ENCODE measurements at places on chromosomes 5 and 9.

- DNase-seq = peak; percentile 47
Observed at GRCh38 chr9:5442400-5443011, 4.8 kb upstream of the PLGRKT start.

DNA sequence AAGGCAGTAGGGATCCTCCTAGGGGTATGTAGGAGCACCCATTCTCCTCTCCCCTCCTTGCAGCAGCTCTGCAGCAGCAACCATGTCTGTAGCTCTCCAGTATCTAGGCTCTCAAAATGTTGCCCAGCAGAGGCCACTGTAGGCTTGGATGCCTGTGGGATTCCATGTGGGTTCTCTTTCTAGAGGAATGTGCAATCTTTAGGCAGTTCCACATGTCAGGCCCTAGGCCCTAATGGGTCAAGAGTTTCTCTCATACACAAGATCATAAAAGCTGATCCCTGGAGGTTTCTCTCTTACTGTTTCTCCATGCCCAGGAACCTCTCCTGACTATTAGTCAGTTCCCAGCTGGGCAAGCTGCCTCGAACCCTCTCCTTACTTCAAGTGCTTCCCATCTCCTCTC, 215.8 kb downstream of the FRMD3 start:
- DNase-seq = no peak

- DNase-seq = no peak
Observed at GRCh38 chr9:121743441-121744001, 92.1 kb downstream of the DAB2IP start.

DNA sequence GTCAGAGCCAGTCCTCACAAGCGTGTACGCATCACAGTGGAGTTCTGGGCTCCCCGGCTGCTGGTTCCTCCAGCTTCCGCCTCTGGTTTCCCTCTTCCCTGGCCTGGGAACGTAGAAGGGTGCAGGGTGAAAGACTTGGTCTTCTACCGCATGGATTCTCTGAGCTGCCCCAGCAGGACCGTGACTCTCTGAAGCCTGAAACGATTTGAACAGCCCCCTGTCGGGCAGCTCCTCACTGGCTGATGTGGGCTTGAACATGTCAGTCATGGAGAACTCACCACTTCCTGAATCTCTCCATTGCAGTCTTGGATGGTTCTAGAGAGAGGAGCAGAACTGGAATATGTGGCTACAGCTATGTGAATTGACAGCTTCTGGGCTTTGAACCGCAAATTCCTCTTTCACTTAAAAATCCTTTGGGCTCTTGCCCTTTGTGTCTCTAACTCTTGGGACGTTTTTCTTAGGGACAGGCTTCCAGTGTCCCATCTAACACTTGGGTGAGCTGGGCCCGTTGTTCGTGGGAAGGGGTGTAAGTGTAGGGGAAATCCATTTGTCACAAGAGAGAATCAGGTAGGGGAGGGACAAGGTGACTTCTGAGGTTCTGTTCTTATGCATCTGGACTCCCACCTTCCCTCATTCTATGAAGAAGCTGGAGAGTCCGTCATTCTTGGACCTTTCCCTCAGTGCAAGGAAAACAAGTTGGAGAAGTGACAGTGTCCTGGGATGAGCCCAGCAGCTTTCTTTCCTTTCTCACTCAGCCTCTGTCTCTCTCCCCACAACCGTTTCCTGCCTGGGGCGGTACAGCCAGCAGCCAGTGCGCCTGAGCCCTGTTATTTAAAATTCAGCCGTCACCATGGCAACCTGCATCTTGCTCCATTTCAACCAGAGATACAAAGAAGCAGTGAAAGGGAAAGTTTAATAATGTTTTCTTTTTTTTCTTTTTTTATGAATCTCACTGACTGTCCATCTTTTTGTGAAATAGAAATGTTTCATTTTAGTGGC, 84.7 kb downstream of the PTTG1 start:
- peak; percentile 68 for DNase-seq

DNA sequence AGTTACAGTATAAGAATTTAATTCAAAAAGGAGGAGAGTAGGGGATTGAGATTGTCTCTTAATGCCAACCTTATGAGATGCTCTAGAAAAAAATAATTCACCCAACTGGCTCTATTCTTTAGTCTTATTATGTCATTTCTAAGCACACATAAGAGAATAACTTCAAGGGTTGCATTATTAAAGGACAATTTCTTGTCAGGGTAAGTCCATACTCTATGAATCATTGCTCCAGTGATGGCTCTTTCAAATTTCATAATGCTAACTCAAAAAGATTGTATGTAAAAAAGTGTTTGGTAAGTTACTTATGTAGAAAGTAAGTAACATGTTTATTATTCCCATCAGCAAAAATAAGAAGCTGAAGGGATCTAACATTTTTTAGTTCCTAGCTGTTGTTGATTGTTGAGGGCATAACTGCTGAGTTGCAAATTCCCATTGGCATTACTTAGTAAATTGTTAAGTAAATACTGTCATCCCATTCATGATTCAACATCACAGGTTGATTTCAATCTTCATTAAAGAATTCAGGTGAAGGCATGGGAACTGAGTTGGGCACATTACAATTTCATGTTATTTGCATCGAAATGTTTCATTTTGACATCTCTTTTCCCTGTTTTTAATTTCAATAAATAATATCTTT, 28.6 kb downstream of the ALDH1A1 start:
- DNase-seq = no peak

DNA sequence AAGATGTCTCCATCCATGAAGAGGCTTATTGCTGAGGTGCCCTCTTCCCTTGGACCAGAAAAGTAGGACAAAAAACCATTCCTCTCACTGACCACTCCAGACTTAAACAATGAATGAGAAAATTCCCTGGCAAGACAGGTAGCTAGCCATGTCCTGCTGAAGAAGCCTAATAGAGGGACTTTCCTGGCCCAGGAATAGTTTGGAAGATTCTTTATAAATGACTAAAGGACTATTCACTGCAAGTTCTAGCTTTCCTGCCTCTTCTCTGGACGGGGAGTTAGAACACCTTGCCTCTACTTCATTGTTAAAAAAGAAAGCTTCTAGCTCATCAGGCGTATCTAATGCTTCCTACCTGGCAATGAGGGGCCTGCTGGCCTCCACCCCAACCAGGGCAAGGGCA, 153.6 kb downstream of the NR3C1 start:
- DNase-seq = no peak

- DNase-seq = no peak
Observed at GRCh38 chr9:121486043-121486442, 13.6 kb downstream of the GGTA1 start.

GRCh38 chr5:32984851-32985610, 273.9 kb downstream of the NPR3 start:
- DNase-seq = no peak

- DNase-seq = no peak
Observed at GRCh38 chr9:117643288-117643654, 60.9 kb upstream of the TLR4 start.

- no peak for DNase-seq
Observed at GRCh38 chr5:120509053-120509452, 45.0 kb downstream of the PRR16 start.

DNA sequence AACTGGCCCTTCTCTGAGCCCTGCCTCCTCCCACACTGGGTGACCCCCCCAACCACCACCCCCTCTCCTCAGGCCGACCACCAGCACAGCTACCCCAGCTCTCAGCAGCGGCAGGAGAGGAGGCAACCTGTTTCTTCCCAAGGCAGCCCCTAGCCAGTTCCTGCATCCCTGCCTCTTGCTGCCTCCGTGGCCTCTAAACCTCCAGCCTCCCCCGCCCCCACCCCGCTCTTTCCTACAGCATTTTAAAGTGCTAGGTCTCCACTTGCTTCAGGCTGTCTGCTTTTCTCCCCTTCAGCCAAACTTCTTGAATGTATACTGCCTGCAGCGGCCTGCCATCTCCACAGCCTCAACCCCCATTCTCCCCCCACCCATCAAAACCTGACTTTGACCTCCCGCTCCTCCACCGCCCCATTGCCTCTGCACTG, 135.6 kb downstream of the DAB2IP start:
- no peak for DNase-seq

DNA sequence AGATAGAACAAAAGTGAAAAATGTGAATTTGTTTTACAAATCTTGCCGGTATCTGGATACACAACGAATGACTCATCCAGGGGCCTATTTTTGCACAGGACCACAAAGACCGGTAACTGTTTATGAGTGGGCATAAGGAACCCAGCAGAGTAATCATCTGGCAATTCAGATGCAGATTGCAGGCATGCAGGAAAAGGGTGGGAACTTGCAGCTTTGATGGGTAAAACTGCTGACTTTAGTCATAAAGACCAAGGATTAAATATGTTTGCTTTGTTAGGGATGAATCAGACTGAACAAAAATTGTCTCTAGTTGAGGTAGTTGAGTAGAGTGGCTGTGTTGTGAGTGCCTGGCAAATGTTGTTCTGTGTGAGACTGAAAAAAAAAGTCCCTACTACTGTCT, 309.6 kb upstream of the CCNH start:
- no peak for DNase-seq

DNA sequence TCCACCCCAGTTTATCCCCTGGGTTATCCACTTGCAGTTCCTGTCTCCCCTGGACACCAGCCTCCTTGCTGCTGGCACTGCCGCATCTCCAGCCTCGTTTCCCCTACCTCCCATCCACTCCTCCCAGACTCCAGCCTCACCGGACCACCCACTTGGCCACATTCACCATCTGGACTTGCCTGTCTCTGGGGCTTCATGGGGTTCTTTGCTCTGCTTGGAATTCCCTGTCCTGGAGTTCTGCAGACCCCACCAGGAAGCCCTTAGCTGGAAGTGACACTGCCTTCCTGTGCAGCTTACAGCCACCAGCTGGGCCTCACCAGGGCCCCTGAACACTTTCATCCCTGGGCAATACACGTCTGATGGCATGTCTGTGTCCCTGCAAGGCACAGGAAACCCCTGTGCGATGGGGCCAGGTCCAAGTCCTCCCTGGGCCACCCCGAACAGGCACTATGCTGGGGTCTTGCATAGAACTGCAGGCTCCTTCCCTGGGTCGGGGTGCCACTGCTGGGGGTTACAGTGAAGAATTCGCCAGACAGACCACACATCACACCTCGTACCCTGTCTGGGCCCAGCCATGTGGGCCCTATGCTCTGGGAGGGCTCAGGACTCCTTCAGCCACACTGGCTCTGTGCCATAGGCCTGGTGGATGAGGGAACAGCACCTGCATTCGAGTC, 3.0 kb downstream of the FLT4 start:
- no peak for DNase-seq

- DNase-seq = no peak
Observed at GRCh38 chr5:125327676-125328075, 581.2 kb upstream of the ZNF608 start.

DNA sequence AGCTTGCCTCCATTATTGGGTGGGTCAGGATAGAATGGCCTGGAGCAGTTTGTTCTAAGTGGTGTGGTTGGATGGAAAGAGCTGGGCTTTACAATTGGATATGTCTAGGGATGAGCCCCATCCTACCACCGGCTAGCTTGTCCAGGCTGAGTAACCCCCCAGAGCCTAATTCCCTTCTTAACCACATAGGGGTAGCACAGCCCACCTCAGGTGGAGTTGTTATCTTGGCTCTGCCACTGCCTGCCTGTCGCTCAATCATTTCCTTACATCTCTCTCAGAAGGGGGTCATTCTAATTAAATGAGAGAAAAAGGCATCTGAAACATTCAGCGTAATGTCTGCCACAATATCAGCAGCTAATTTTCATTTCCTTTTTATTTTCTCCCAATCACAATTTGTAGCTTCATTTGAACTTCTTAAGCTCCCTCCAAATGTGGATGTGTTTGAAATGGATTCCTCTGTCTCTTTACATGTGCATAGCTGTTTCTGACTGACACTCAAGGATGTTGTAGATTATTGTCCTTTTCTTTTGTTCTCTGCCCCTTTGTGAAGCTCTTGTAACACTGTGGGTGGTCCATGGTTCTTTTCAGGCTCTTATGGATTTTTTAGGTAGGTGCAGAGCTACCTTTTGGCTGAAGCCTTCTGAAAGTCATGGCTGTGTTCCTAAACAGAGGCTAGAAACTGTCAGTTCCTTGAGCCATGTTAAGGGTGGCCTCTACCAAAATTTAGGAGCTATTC, 383.1 kb upstream of the KLF4 start:
- DNase-seq = no peak

DNA sequence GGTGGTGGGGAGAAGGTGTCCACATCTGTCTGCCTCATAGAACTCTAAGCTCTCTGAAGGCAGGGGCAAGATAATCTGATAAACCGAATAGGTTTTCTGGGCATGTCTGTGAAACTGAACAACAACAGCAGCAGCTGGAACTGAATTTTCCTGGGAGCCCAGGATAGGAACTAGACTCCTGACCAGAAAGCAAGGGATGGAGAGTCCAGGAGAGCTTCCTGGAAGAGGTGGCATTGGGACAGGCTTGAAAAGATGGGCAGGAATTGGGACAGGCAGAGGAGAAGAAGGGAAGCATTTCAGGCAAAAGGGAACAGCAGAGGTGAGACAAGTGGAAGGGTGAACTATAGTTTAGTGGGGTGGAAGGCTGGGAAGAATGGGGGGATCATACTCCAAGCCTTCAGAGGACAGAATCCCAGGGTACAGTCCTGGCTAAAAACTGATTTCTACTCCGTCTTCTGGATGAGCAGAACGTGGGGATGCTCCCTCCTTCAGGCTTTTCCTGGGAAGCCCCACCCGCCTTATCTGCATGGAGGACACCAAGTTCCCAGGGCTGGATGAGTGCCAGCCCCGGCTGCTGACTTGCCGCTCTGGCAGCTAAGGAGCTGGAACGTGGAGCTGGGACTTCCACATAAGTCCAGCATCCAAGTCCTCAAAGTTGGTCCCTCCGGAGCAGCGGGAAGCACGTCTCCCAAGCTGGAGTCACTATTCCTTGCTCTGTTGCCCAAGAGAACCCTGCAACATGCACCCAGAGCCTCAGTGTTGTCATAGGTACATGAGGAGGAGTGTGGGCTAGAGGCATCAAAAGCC, 13.9 kb upstream of the KIF12 start:
- DNase-seq = no peak

GRCh38 chr9:97237311-97237786, 70.1 kb upstream of the CCDC180 start:
- no peak for DNase-seq

- no peak for DNase-seq
Observed at GRCh38 chr9:134061688-134062371, 6.0 kb downstream of the BRD3 start.

DNA sequence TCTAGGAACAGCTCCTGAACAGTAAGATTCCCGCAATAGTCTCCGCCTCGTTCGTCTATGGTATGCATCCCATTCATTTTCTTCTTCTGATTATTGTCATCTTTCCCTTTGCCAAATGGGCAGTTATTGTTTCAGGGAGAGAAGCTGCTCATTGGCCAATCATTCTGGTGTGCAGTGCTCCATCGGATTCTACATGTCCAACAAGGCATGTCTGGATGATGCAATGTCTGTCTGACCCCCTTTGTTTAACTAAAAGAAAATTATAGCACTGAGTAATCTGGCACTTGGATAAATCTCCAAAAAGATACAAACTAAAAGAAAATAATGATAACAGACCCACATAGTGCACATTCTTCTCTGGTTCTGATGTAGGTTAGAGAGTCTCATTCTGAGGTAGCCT, 515.6 kb upstream of the DMAC1 start:
- DNase-seq = no peak

DNA sequence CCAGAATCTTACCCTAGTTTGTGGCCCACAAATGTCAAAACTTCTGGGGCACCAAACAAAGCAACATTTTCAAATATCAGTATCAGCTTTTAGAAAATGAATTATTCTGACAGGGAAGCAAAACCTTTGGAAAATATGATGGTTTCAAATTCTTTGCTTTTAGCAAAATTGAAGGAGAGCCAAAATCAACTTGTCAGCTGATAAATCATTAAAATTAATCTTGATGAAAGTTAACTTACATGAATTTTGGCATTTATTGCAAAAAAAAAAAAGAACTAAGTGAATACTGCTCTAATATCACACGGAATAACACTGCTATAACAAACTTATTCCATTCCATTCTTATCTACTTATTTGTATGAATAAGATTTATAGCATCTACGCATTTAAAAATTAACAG, 158.1 kb upstream of the TARS1 start:
- no peak for DNase-seq

Measured in stimulated activated CD4-positive, alpha-beta T cell treated with anti-CD3 and anti-CD28 coated beads, Interleukin-4, amount 100 ng/mL, for 24 hours (primary cell).